NCI-H69 (cell line): ENCODE measurements at places on chromosomes 4 and X.

GRCh38 chr4:3801931-3802550, 35.9 kb downstream of the ADRA2C start:
- DNase-seq, result peak; percentile 3

- no peak for DNase-seq
Measured at GRCh38 chr4:26647523-26648224, 63.8 kb downstream of the TBC1D19 start.

DNA sequence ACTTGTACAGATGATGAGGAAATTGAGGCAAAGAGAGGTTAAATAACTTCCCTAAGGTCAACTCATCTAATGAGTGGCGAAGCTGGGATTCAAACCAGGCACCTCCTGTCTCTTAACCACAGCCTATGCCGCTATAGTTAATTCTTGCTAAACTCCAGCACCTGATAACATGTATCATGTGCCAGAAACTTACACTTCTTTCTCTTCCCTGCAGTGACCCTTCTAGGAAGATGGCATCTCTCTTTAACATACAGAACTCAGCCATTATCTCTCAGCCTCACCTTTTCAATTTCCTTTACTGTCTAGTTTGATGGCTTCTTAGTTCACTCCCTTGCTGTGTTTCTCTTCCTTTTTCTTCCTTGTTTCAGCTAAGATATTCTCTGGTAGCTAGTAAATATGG, 2.5 kb downstream of the VBP1 start:
- DNase-seq, result no peak

DNA sequence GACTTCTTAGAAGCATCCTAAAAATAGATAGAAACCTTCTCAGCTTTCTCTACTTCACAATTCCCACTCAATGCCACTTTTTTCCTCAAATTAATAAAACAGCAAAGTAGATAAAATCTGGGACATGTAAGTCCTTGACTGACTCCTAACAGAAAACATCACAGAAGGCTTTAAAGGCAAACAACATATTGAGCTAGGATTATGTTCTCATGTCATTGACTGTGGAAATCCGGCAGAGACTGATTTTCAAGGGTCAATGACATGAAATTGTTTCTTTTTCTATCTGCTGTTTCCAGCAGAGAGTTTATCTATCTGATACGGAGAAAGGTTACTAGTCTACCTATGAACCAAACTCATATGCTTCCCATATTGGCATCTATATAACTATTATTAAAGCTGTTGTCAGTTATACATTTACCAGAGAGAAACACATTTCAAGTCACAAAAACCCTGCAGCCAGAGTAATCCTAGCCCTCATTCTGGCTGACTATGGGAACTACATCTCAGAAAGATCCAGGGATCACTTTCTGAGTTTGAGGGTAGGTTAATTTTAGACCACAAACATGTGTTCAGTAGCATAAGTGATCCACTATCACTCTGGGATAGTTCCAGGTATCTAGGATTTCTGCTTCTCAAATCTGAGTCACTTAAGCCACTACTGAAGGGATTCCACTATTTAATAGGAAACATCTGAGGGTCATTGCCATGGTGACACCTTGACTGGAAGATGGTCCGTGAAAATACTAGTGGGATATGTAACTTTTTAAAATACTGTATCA, 147.6 kb downstream of the PPP3CA start:
- peak; percentile 41 for DNase-seq

DNA sequence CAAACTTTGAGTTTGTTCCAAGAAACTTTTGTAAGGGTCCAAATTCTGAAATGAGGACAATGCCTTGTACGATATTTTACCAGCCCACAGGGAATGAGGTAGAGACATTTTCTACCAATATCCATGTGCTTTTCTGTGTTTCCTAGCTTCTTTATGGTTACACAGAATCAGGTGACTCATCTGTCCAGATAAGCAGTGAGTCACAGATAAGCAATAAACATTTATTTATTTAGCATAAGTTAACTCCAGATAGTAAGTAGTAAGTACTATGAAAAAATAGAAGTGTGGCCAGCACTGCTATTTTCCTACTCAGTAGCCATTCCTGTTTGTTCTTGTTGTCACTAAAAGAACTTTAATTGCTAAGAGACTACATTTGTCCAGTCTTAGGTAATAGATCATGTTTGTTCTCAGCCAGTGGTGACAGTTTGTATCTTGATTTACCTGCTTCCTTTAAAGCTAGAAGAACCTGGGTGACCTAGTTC, 7.4 kb downstream of the AFF1 start:
- DNase-seq, result no peak

DNA sequence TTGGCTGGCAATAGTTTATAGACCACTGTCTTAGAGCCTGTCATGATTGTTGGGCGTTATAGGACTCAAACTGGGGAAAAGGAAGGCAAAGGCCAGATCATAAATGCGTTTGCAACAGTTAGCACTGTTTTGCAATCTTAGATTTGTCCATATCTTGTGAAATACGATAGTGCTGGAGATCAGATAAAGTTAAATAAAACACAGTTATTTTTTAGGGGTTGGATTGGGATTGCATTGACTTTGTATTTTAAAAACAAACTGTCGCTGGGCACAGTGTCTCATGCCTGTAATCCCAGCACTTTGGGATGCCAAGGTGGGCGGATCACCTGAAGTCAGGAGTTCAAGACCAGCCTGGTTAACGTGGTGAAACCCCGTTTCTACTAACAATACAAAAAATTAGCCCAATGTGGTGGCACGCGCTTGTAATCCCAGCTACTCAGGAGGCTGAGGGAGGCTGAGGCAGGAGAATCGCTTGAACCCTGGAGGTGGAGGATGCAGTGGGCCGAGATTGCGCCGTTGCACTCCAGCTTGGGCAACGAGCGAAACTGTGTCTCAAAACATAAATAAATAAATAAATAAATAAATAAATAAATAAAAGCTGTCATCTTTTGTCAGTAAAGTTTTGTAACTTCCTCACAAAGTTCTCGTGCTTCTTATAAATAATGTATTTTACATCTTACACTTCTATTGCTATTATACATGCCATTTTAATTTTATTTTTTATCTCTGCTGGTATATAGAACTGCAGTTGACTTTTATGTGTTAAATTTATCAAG, 117.2 kb downstream of the KDM6A start:
- no peak for DNase-seq

- DNase-seq, result no peak
Measured at GRCh38 chr4:122744229-122744628, 11.7 kb downstream of the BBS12 start.

DNA sequence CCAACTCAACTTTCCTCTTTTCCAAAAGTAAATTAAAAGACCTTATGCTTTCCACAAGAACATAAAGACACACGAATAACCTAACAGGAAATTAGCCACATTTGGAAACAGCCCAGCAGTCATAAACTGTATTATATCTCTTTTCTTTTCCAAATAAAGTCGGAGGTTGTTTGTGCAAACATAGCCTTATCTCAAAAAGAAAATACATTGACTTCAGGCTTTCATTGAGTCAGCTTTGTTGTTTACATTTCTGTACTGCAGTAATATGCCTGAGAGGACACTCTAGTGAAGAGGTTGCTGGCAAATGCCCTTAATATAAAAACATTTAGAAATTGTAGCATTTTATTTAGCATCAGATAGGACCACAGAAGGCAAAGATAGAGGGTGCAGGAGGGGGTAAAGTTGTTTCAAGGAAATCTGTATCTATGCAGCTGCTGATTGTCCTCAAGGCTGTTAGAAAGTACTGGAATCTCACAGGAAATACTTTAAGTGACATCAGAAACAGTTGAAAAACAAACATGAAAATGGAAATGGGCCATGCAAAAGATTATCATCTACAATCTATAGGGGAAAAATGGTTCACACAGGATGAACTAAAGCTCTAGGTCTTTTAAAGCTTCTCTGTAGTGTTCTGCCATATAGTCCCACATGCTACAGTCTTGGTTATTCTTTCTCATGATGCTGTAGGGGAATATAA, 14.5 kb downstream of the LNX1 start:
- no peak for DNase-seq

GRCh38 chrX:63746278-63746677, 38.7 kb downstream of the ARHGEF9 start:
- DNase-seq, result no peak

DNA sequence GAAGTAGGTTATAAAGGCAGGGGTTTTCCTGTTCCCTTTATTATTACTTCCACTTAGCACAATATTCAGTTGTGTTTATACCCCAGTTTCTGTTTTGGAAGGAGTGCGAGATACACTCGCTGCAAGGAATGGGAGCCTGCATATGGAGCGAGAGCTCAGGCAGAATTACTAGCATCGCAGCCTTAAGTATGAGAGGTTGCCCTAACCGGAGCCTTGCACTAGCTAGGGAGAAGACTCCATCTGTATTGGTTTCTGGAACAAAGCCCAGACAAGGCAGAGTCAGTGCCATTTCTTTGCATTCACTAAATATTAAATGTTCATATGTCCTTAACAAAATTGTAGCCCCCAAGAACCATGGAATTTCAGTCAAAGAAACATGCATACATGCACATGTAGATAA, 6.2 kb upstream of the DCTD start:
- no peak for DNase-seq

DNA sequence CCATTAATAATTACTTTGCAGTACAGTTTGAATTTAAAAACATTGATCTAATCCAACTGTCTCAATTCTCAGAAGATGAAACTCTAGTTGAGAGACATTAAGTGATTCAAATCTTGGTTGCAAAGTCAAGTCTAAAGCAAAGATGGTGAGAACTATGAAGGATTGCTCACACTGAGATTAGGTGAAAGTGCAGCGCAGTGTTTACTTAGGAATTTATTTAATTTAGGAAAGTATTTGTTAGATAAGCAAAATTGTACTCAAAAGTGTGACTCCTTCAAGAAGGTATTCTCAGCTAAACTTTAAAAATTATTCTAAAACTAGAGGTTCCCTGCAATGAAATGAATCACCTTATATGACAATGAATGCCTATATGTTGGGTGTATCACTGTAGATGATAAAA, 454.9 kb downstream of the PDGFC start:
- no peak for DNase-seq
